CD8-positive, alpha-beta memory T cell (primary cell): ENCODE measurements at places on chromosomes 6 and 20.

- no peaks in the 10 kb centered on the region for H3K36me3 ChIP-seq
- no peak overlapping the region for H3K4me3 ChIP-seq
- DNase-seq, result no peak
- no peak overlapping the region for H3K27ac ChIP-seq
These were observed 22.3 kb downstream of the HLA-DOB start for GRCh38 chr6:32794510-32794909.

- no peak for DNase-seq
- H3K4me1 ChIP-seq, result no peaks in the 10 kb centered on the region
- peaks cover 12% of the 10 kb centered on the region for H3K36me3 ChIP-seq
- H3K27me3 ChIP-seq, result no peaks in the 10 kb centered on the region
- no peak overlapping the region for H3K27ac ChIP-seq
- H3K4me3 ChIP-seq, result no peak overlapping the region
These were observed 81.9 kb downstream of the ANKS1A start for GRCh38 chr6:34970957-34971356.

- H3K27ac ChIP-seq, result no peak overlapping the region
- no peak overlapping the region for H3K4me3 ChIP-seq
- no peaks in the 10 kb centered on the region for H3K4me1 ChIP-seq
- H3K27me3 ChIP-seq, result no peaks in the 10 kb centered on the region
These were observed 401.1 kb downstream of the SAMD5 start for GRCh38 chr6:147909640-147910039.

- H3K4me3 ChIP-seq, result no peak overlapping the region
- no peaks in the 10 kb centered on the region for H3K36me3 ChIP-seq
These were observed 28.1 kb upstream of the SLC22A23 start for GRCh38 chr6:3484946-3485345.

GRCh38 chr20:51608061-51608460 lies 65.5 kb upstream of the NFATC2 start:
- no peaks in the 10 kb centered on the region for H3K27me3 ChIP-seq
- H3K27ac ChIP-seq, result no peak overlapping the region
- no peaks in the 10 kb centered on the region for H3K36me3 ChIP-seq

DNA sequence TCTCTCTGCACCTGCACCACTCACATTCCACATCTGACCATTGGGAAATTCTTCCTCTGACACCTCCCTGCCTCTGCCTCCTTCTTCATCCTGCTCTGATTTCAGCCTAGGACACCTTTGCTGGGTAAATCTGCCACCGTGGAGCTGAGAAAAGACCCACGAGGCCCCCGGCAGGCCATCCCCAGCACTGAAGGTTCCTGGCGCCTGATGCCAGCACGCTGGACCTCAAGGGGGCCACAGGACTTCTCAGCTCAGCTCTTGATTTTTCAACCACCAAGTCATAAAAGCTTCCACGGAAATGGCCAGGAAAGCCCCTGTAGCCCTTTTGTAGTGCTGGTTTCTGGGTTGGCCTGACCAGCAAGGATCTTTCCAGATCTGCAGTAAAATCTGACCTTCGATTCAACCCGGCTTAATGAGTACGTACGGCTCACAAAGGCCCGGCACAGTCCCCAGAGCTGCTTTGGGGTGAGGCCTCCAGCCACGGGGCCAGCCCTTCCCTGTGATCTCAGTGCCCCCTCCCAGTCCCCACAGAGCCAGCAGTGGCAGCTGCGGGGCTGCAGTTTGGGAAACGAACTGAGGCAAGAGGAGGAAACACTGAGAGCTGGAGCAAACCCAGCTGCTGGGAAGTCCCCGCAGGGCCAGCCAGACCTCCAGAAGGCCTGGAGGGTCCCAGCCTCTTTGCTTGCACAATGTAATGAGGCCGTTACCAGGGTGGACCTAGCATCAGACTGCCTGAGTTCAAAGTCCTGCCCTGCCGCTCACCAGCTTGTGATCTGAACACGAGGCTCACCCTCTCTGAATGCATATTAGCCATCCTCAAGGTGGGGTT lies 157.5 kb downstream of the BMP7 start:
- no peak overlapping the region for H3K27ac ChIP-seq
- H3K4me3 ChIP-seq, result no peak overlapping the region
- DNase-seq, result no peak
- no peaks in the 10 kb centered on the region for H3K36me3 ChIP-seq
- H3K4me1 ChIP-seq, result no peaks in the 10 kb centered on the region
